ENCODE measurements at places on chromosomes 4 and X.

- no peak for DNase-seq
Measured at GRCh38 chrX:29299684-29300083, 712.4 kb downstream of the IL1RAPL1 start.

GRCh38 chr4:184819786-184820185, 6.0 kb downstream of the ACSL1 start:
- DNase-seq: no peak

- no peak for DNase-seq
Measured at GRCh38 chr4:120209706-120210105, 143.1 kb upstream of the MAD2L1 start.

- DNase-seq: no peak
Measured at GRCh38 chr4:1783015-1783414, 10.1 kb upstream of the FGFR3 start.

- no peak for DNase-seq
Measured at GRCh38 chr4:110396963-110397362, 79.0 kb upstream of the ENPEP start.

GRCh38 chrX:48520976-48521352, 644 bp upstream of the EBP start:
- no peak for DNase-seq

- DNase-seq: no peak
Measured at GRCh38 chr4:7397206-7398103, 37.3 kb downstream of the PSAPL1 start.

DNA sequence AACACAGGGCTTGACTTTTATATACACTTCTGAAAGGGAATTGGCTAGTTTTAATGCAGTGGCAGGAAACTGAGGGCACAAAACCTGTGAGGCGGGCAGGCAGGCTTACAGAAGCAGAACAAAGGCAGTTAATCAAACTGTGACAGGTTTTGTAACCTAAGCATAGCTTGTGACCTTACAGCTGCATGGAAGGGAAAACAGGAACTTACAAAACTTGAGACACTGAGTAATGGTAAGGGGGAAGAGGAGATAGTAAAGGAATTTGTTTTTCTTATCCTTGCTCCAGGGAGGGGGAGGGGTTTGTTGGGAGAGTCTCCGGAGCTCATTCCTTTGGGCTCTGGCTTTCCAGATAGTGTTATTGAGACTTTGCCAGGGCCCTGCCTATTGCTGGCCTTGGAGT, 55.6 kb downstream of the SLITRK4 start:
- DNase-seq: no peak

- DNase-seq: no peak
Measured at GRCh38 chrX:129717892-129718291, 20.9 kb upstream of the XPNPEP2 start.

- DNase-seq: no peak
Measured at GRCh38 chr4:152189451-152190179, 346.3 kb downstream of the FBXW7 start.

- no peak for DNase-seq
Measured at GRCh38 chr4:20356565-20356964, 104.9 kb downstream of the SLIT2 start.

- no peak for DNase-seq
Measured at GRCh38 chr4:99628040-99628439, 29.6 kb downstream of the C4orf54 start.

GRCh38 chr4:150395872-150396271, 186.1 kb upstream of the MAB21L2 start:
- no peak for DNase-seq

- no peak for DNase-seq
Measured at GRCh38 chrX:3326681-3327080, 19.8 kb downstream of the MXRA5 start.

- no peak for DNase-seq
Measured at GRCh38 chrX:152165033-152165743, 26.8 kb upstream of the MAGEA10 start.

- DNase-seq: no peak
Measured at GRCh38 chr4:120081726-120082125, 15.1 kb upstream of the MAD2L1 start.

GRCh38 chrX:120463241-120463640, 5.9 kb downstream of the LAMP2 start:
- no peak for DNase-seq

GRCh38 chrX:123256378-123256777, 72.3 kb downstream of the GRIA3 start:
- DNase-seq: no peak

DNA sequence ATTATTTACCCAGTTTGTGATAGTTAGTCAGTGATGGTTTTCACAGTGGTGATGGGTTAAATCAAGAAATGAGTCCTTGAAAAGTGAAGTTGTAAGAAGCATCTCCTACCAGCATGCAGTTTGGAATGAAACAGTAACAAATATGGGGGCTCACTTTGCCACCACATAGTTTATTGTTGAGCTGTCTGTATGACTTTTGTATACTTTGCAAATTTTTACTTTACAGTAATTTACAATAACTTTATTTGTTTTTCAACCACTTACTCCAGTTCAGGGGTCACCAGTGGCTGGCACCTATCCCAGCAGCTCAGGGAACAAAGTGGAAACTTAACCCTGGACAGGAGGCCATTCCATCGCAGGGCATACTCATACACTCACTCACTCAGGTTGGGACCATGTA, 64.5 kb upstream of the ANKRD50 start:
- no peak for DNase-seq

DNA sequence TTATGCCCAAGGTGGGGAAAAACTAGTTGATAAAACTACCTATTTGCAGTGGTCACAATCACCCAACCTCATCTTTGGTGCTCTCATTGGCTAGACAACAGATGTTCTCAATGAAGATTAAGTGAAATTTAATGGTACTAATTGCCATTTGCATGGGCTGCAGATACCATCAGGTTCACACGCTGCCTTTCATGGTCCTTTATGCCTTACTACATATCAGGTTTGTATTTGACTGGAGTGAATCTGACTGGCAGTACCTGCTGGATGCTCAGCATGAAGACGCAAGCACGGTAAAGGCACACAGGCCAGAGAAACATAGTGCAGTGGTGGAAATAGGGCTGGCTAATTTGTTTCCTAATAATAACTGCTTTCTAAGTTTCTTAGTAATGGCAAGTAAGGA, 48.3 kb downstream of the DCX start:
- no peak for DNase-seq

- DNase-seq: no peak
Measured at GRCh38 chrX:36035550-36035949, 116.0 kb downstream of the CFAP47 start.

DNA sequence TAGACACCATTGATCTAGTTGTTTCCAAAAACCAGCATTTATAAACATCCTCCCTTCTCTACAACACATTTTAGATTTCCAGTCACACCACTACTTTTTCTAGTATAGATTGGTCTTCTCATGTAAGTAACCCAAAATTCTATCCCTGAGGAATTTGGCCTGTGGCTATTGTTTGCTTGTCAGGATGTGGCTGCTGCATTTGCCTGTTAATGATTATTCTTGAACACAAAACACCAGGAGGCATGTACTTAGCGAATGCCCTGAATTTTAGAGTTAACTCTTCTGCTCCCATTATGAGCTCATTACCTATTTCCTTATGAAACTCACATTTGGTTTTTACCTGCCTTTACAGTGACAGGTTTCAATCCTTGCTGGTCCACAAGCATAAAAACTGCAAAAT, 102.0 kb upstream of the FSTL5 start:
- no peak for DNase-seq

GRCh38 chr4:102431608-102431961, 69.6 kb upstream of the NFKB1 start:
- DNase-seq: no peak

DNA sequence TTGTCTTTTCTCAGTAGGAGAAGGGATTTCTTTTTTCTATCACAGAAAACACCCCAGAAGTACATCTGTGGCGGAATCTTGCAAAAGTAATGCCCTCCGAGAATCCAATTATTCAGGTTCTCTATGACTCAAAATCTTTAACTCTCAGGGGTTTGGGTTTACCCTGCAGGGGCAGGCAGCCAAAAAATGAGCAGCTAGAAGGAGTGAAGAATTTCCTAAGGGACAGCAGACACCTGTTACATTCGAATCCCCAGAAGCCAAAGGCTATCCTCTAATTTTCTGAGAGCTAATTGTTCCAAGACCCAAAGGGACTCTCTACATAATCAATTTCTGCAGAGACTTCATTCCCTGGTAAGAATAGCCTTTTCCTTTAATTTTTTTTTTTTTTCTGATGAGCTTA, 27.5 kb upstream of the CBR4 start:
- DNase-seq: no peak

DNA sequence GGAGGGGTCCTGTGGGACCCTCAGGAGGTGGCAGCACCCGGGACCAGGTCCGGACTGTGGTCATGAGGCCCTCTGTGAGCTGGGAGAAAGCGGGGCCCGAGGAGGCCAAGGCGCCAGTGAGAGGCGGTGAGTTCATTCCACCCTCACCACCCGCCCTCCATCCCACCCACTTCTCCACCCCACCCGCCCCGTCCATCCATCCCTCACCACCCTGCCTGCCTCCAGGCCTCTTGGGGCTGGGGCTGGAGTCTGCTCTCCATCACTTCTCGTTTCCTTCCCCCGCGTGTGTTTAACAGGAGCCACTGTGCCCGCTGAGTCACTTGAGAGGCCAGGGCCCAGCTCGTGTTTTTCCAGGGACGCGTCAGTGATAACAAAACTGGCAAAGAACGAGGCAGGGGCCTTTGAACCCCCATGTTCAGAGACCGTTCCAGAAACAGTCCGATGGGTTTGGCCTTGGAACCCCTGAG, 6.2 kb downstream of the SH3TC1 start:
- no peak for DNase-seq

- no peak for DNase-seq
Measured at GRCh38 chr4:175773566-175773965, 38.5 kb downstream of the GPM6A start.

- no peak for DNase-seq
Measured at GRCh38 chr4:168397611-168398169, 79.1 kb upstream of the DDX60 start.

- DNase-seq: no peak
Measured at GRCh38 chr4:76703123-76703490, 194.8 kb downstream of the SOWAHB start.

GRCh38 chrX:120560405-120560841, 339 bp downstream of the CUL4B start:
- DNase-seq: peak; percentile 24

DNA sequence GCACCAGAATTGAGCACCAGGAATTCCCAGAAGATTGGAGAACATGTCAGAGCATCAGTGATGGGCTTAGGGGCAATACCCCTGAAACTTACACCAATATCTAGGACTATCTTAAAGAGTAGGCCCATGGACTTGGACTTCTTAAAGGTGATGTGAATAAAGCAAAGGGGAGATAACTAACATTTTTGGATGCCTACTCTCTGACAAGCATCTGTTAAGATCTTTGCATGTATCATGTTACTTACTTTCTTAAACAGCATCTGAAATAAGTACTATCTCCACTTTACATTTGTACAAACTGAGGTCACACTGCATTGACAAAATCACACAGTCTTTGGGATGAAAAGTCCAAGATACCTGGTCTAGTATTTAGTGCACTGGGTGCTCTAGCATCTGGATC, 258.6 kb upstream of the ARSJ start:
- no peak for DNase-seq

DNA sequence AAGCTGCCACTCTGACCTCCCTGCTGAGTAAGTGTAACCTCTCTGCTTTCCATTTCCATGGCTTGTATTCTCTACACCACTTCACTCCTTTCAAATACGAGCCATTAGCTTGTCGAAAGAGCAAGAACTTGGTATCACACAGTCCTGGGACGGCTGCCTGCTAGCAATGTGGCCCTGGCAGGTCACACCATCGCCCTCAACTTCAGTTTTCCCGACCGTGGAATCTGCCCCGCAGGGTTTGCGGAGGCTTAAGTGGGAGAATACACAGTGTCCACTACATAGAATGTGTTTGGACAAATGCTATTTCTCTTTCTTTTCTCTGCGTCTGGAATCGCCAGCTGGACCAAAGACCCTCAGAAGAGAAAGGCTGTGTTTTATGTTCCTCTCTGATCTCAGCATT, 78.6 kb upstream of the STOX2 start:
- DNase-seq: no peak

DNA sequence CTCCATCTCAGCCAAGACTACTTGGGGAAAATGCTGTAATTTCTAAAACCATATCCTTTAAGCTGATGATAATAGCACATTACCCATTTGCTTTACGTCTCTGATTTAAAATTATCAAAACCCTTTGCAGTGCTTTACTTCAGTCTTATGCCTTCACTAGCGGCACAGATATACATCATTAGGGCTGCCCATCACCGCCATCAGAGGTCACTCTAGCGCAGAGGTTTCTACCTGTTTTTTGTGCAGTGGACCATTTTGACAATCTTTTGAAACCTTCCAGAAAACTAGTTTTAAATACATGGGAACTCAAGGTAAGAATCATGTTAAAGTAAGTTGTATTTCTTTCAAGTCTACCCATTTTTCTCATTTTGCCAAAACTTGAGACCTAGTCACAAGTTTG, 592.5 kb downstream of the PPARGC1A start:
- no peak for DNase-seq

- DNase-seq: no peak
Measured at GRCh38 chrX:110159235-110159634, 156.3 kb downstream of the TMEM164 start.

DNA sequence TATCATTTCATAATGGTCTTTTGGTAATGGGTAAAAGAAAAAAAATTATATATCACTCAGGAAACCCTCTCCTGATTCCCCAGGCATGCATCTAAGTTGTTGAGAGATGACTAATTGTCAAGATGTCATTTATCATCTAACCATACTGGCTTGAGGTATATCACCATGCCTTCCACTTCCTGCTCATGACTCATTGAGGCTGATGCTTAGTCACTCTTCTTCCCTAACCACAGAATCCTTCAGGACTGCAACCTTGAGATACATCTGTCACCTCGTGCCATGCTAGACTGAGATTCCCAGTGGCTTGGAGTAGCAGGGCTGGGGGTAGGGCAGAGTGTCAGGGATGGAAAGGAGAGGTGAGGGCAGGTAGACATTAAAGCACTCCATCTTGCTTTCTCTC, 782.5 kb upstream of the INTU start:
- DNase-seq: no peak

- DNase-seq: no peak
Measured at GRCh38 chrX:40550066-40550465, 30.7 kb upstream of the ATP6AP2 start.

- DNase-seq: no peak
Measured at GRCh38 chr4:177789610-177790009, 347.4 kb upstream of the AGA start.

GRCh38 chrX:12372111-12372510, 233.8 kb downstream of the FRMPD4 start:
- peak; percentile 20 for DNase-seq
